ENCODE measurements at places on chromosomes 11 and 22. TPM values are rescaled to one million over a fixed set of nuclear protein-coding genes. Genes with fewer than 3 reads are reported as not detected.

DNA sequence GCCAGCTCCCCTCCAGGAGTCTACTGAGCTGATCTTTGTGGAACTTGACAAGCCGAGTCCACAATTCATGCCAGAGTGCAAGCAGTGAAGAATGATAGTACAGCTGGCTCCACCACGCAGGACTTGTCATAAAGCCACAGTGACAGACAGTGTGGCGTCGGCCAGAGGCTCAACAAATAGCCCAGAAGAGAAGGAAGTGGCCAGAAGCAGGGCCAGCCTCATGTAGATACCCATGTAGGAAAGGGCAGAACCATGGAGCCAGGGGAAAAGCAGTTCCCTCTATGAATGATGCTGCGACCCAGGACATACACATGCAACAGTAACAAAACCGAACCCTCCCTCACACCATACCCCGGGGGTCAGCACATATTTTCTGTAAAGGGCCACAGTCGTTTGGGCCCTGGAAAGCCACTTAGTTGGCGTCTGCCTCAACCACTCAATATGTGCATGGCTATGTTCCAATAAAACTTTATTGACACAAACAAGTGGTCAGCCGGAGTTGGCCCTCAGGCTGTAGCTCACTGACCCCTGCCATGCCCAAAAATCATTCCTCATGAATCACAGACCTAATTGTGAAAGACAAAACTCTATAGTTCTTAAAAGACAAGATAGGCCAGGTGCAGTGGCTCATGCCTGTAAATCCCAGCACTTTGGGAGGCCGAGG is 161.4 kb downstream of the BRD1 start:
- peaks cover 6% of the 10 kb centered on the region for H3K27me3 ChIP-seq
- H3K36me3 ChIP-seq = peaks cover 8% of the 10 kb centered on the region
- H3K27ac ChIP-seq = no peak overlapping the region

- no peak overlapping the region for H3K27ac ChIP-seq
- peaks cover 6% of the 10 kb centered on the region for H3K4me1 ChIP-seq
- H3K36me3 ChIP-seq = peaks cover 11% of the 10 kb centered on the region
- no peaks in the 10 kb centered on the region for H3K27me3 ChIP-seq
Observed at GRCh38 chr11:121367001-121367843, 74.7 kb downstream of the SC5D start.

- no peaks in the 10 kb centered on the region for H3K36me3 ChIP-seq
- H3K27me3 ChIP-seq = peaks cover 22% of the 10 kb centered on the region
- H3K4me3 ChIP-seq = no peak overlapping the region
- H3K27ac ChIP-seq = no peak overlapping the region
- peak; percentile 87 for DNase-seq
Observed at GRCh38 chr22:26679003-26679629, 21.7 kb downstream of the MIAT start.

DNA sequence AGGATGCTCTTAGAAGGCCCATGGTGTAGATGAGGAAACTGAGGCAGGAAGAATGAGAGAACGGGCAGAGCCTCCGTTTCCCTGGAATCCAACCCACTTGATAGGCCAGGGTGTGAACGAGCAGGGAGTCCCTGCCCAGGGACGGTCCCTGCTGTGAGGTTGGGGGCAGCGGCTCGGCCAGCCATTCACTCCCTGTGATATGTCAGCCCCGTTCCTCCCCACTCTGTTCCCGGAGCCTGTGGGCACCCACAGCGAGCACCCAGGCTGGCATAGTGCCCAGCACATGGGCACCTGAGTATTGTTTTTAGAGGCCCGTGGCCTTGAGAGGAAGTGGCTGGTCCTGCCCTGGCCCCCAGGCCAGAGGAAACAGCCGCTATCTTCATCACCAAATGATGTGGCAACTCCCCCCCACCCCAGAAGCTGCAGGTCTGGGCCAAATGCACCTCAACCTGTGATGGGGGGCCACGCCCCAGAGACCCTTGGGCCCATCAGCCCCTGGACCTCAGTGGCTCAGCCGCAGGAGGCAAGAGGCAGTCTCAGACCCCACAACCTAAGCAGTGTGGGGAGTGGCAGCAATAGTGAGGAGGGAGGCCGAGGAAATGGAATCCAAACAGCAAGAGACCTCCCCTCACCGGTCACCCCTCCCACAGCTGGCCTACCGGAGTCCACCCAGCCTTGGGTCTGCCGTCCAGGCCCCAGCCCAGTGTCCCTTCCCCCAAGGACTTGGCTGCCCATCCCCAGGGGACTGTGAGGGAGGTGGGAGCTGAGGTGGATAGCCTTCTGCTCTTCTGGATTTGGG is 2.1 kb downstream of the ALDH3B1 start:
- peaks cover 9% of the 10 kb centered on the region for H3K27me3 ChIP-seq
- no peak overlapping the region for H3K27ac ChIP-seq
- H3K36me3 ChIP-seq = no peaks in the 10 kb centered on the region

- no peak overlapping the region for H3K27ac ChIP-seq
- H3K4me3 ChIP-seq = no peak overlapping the region
- H3K27me3 ChIP-seq = no peaks in the 10 kb centered on the region
- DNase-seq = no peak
- H3K36me3 ChIP-seq = no peaks in the 10 kb centered on the region
Observed at GRCh38 chr11:14107050-14107430, 144.5 kb downstream of the SPON1 start.

DNA sequence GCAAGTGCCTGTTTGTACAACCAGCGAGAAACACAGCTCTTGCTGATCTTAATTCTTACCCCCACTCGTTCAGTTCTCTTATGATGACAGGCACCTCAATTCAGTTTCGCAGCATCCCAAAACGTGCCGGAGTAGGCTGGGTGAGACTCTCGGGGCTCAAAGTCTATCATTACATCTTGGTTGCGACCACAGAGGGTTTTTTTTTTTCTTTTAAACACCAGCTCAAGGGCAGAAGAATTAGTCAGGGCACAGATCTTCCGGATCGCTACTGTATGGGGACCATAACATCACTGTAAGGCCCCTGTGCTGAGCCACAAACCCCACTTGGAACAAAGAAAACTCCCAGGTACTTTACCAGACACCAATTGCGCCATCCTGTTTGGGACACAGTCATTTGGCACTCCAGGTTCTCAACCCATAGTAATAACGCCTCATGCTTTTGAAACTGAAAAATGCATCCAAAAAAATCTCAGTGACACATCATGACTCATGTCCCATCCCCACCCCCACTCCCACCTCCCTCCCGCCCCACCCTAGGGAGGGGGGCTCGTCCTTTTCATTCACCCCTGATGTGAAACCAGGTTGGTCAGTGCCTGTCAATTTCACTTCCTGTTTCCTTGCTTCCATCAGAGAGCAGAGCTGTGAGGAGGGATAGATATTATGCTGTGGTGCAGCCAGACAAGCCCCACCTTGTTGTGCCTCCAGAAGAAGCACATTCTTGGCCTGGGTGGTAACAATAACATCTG is 41.0 kb upstream of the CD5 start:
- H3K27me3 ChIP-seq = peaks cover 6% of the 10 kb centered on the region
- no peaks in the 10 kb centered on the region for H3K36me3 ChIP-seq
- H3K4me3 ChIP-seq = no peak overlapping the region
- DNase-seq = no peak
- H3K27ac ChIP-seq = no peak overlapping the region

The NLRP10 gene
- not detected for total RNA-seq

The NOX4 gene
- 1.9 TPM for total RNA-seq

The ACTN3 gene
- 2.0 TPM for total RNA-seq

The GPR83 gene
- 2.9 TPM for total RNA-seq

The FBXO3 gene
- 30.5 TPM for total RNA-seq

Measured in glutamatergic neuron (in vitro differentiated cells).